ENCODE measurements at places on chromosomes 1 and 21.

DNA sequence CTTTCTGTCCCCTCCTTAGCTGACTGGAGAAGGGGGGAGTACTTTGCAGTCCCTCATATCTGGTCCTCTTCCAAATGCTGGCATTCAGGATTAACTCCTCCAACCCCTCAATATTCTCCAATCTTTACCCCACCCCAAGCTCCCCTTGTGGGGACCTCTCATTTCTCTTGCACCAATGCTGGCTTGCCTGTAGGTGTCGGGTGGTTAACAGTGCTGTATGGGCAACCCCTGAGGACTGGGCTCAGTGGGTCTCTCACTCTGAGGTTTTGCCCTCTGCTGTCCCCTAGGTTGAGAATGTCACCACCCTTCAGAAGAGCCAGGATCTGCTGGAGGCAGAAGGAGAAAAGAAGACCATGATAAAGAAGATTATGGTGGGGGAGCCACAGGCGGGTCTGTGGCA is 27.0 kb downstream of the MROH7 start:
- no peak for DNase-seq

DNA sequence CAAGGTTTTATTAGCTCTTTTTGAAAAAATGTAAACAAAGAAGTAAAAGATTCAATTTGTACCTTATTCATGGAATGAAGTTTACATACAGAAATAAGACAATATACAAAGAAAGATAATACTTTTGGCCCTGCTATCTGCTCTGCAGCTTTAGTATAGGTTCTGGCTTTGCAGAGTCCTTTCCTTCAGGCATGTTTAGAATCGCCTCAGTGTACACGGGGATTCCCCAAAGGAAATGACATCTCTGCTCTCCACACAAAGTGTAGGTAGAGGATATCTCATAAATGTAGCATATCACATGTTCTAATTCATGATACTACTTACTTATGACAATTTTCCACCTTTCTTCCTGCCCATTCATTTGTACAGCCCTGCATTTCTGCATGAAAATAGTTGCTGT is 222.6 kb upstream of the DPYD start:
- DNase-seq = no peak

GRCh38 chr1:189708674-189709073 is 769.0 kb downstream of the BRINP3 start:
- no peak for DNase-seq

GRCh38 chr1:111587509-111588174 is 31.9 kb upstream of the RAP1A start:
- no peak for DNase-seq

DNA sequence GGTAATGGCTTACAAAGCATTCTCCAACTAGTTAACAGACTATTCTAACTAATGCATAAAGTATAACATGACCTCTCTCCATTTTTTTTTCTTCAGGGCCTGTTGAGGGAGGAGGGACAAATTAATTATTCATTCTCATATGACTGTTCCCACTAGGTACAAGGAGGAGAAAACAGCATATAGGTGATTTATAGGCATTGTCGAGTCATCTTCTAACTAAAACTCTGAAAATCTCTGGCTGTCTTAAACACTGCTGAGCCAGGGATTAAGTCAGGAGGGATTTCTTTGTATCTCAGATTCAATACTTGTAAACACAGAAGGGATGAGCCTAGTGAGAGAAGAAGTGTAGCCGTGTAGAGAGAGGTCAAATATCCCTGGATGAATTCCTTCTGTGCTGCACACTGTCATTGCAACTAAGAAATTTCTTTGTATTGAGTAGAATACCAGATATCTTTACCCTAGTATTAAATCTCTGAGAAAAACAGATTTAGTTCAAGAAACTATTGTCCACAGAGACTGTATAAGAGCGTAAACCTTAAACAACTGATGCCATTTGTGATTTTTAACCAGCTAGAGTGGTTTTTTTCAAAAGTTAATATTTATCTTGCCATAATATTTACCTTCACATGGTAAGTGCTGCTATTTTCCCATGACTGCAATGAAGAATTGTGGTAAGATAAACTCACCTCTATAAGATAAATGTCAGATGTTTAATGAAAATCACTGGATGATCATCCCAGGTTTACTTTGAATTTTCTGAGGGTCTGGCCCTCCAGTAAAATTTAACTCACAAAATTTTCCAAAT is 465.3 kb downstream of the RWDD3 start:
- no peak for DNase-seq

- DNase-seq = no peak
These were observed 4.7 kb downstream of the ITLN2 start for GRCh38 chr1:160949881-160950280.

GRCh38 chr1:35431173-35431599 is 126.0 kb downstream of the KIAA0319L start:
- peak; percentile 27 for DNase-seq

GRCh38 chr1:241479294-241479693 is 40.3 kb downstream of the FH start:
- no peak for DNase-seq

DNA sequence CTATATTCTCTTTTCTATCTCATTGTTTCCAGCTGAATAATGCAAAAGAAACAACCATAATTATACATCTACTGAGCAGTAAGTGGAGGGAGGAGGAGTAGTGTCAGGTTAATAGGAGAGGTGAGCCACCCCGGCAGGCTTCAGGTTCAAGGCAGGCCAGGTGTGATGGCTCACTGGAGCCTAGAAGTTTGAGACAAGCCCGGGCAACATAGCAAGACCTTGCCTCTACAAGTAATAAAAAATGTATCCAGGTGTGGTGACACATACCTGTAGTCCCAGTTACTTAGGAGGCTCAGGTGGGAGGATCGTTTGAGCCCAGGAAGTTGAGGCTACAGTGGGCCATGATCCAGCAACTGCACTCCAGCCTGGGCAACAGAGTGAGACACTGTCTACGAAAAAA is 1.9 kb upstream of the DIP2A start:
- no peak for DNase-seq

DNA sequence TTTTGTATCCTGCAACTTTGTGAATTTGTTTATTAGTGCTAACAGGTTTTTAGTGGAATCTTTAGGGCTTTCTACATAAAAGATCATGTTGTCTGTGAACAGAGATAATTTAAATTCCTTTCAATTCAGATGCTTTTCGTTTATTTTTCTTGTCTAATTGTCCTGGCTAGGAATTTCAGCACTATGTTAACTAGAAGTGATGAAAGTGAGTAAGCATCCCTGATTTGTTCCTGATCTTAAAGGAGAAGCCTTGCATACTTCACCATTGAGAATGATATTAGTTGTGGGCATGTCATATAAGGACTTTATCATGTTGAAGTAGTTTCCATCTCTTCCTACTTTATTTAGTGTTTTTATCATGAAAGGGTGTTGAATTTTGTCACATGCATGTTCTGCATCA is 23.6 kb upstream of the TRIM67 start:
- DNase-seq = no peak

GRCh38 chr1:174874331-174875053 is 125.3 kb upstream of the CACYBP start:
- DNase-seq = peak; percentile 7

- DNase-seq = peak; percentile 2
These were observed 346.7 kb upstream of the ADGRL4 start for GRCh38 chr1:79353224-79353623.

GRCh38 chr21:42027822-42028765 is 17.9 kb upstream of the ZBTB21 start:
- no peak for DNase-seq

- DNase-seq = peak; percentile 61
These were observed 9.6 kb downstream of the P3H1 start for GRCh38 chr1:42756956-42757891.

- DNase-seq = no peak
These were observed 153.4 kb downstream of the PBX1 start for GRCh38 chr1:164712131-164713036.

- DNase-seq = no peak
These were observed 79.9 kb downstream of the PRDM2 start for GRCh38 chr1:13779930-13780329.

DNA sequence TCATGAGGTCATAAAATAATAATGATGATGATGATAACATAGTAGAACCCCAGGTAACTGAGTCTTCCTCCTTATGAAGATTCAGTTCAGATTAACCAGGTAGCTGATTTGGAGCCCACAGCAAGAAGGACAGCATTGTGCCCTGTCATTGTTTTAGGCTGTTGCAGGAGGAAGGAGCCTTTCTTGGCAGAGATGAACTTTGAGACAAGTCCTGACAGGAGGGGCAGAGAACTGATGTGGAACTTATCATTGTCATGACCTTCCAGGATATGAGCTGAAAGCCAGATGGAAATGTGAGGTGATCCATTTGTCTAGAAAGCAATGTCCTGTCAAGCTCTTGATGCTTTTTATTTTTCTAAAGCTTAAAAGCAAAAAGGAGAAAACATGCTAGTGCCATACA is 132.6 kb upstream of the COA6 start:
- DNase-seq = no peak

DNA sequence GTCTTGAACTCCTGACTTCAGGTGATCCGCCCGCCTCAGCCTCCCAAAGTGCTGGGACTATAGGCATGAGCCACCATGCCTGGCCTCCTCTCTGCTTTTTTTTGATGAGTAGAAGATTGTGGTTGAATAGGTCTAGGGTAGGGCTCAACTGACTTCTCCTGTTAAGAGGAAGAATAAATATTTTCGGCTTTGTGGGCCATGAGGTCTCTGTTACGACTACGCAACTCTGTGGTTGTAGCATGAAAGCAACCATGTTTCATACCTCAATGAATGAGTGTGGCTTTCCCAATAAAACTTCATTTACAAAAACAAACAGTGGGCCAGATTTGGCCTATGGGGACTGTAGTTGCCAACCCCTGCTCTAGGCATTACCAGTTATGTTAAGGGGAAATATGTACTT is 67.8 kb downstream of the NID1 start:
- no peak for DNase-seq

GRCh38 chr1:95088303-95088702 is 15.6 kb upstream of the ALG14 start:
- DNase-seq = no peak

GRCh38 chr1:156196445-156196844 is 2.5 kb downstream of the SLC25A44 start:
- no peak for DNase-seq

- DNase-seq = no peak
These were observed 305.7 kb upstream of the SNX7 start for GRCh38 chr1:98355656-98356383.

- DNase-seq = no peak
These were observed 77.4 kb downstream of the NPHP4 start for GRCh38 chr1:5914676-5915365.

DNA sequence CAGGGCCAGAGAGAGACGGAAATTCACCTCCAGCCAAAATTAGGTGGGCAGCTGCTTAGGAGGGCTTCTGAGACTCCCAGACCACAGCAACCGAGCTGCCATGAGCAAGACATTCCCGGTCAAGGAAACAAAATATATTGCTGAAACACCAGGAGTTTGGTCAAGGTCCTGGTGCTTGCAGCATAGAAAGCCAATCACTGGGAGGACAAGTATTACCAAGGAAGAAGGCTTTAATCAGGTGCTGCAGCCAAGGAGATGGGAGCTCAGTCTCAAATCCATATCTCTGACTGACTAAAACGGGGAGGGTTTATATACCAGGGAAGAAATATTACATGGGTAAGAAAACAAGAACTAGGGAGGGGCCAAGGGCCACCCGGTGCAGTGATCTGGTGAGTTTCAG is 18.8 kb upstream of the TMEM125 start:
- DNase-seq = no peak

DNA sequence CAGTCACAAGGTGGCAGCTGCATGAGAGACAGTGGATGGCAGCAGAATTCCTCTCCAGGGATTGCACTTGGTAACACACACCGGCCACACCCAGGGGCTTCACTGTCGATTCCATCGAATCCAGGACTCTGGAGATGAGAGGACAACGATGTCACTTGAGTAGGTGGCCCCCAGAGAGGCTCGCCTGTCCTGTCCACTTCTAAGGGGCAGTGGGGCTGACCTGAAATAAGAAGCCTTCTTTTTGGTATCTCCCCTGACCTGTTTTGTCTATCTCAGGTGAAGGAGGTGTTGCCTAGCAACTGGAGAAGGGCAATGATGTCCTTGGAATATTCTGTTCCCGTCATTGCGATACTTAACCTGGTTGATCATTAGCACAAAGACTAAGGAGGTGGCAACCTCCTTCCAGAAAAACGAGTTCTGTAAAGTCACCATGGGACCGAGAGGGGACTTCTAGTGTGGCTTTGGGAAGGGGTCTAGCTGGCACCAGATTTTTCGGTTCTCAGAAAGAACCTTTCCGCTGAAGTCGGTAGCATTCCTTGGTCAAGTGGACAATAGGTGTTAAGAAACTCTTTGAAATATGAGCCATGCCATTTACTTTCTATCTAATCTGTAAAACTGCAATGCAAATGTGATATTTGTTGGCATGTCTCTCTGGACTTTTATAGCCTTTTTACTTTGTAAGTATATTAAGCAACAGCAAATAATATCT is 85.2 kb upstream of the TMPRSS2 start:
- DNase-seq = no peak

DNA sequence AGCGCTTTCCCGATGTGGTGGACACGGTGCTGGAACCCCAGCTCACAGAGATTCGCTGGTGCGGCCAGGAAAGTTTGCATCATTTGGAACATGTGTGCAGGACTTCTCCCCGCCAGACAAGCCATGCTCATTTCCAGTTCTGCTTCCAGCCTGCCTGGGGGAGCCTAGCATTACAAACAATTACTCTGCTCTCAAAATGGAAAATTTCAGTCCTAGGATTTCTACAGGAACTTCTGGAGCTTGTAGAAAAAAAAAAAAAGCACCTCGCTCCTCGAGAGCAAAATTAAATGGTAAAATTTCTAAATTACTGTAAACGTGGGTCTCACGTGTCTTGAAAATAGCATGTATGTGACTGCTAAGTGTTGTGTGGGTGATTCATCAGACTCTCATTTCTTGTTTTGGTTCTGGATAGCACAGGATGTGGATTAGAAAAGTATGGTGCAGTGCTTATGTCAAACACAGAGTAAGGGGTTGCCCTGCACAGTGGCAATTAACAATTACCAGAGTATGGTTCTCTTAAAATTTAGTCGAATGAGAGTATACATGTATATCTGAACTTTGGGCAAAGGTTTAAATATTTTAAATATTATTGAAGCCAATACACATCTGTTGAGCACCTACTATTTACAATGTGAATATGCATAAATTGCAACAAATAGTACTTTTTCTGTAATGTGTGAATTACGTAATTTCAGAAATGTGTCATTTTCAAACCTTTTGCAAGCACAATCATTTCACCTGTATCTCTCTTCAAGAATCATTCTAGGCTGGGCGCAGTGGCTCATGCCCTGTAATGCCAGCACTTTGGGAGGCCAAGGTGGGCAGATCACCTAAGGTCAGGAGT is 61.8 kb upstream of the PTGFRN start:
- no peak for DNase-seq

DNA sequence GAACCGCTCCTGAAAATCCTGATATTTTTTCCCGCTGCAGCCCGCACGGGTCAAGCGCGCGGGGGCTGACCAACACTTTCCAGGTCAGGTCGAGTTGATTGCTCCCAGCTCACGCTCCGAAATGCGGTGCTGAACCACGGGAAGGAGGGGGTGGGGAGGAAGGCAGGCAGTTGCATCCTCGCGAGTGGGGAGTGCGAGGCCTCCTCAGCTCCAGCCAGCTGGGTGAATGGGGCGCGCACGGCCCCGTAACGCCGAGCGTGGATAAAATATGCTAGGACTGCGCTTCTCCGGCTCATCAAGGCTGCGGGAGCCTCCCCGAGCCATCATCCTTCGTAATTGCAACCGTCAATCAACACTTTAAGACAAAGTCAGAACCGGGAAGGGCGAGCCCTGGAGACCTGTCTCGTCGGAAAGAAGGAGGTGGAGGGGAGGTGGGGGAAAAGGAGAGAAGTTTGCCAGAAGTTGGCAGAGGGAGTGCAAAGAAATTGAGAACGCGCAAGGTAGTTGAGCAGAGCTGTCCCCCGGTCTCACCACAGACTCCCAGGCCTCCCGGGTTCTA is 8.0 kb downstream of the NR5A2 start:
- no peak for DNase-seq

- no peak for DNase-seq
These were observed 6.1 kb downstream of the UQCRH start for GRCh38 chr1:46309401-46310159.

All from SW480 (cell line).